ENCODE measurements at places on chromosomes 7 and 10. TPM values are rescaled to one million over a fixed set of nuclear protein-coding genes. Genes with fewer than 3 reads are reported as not detected.

Gene CDHR3
- total RNA-seq: 4.4 TPM

Gene ITIH5
- 0.50 TPM for total RNA-seq

Gene NEUROD6
- total RNA-seq: not detected

Gene PLCE1
- total RNA-seq: 0.74 TPM

GRCh38 chr7:1724118-1724910 is 54.2 kb downstream of the ELFN1 start:
- H3K36me3 ChIP-seq: no peaks in the 10 kb centered on the region
- H3K27ac ChIP-seq: no peak overlapping the region
- no peak for DNase-seq
- H3K4me3 ChIP-seq: no peak overlapping the region
- H3K4me1 ChIP-seq: no peaks in the 10 kb centered on the region

- no peak overlapping the region for H3K4me3 ChIP-seq
- H3K4me1 ChIP-seq: no peaks in the 10 kb centered on the region
- H3K27ac ChIP-seq: no peak overlapping the region
- DNase-seq: no peak
These were observed 73.6 kb upstream of the PDZD8 start for GRCh38 chr10:117448802-117449201.

DNA sequence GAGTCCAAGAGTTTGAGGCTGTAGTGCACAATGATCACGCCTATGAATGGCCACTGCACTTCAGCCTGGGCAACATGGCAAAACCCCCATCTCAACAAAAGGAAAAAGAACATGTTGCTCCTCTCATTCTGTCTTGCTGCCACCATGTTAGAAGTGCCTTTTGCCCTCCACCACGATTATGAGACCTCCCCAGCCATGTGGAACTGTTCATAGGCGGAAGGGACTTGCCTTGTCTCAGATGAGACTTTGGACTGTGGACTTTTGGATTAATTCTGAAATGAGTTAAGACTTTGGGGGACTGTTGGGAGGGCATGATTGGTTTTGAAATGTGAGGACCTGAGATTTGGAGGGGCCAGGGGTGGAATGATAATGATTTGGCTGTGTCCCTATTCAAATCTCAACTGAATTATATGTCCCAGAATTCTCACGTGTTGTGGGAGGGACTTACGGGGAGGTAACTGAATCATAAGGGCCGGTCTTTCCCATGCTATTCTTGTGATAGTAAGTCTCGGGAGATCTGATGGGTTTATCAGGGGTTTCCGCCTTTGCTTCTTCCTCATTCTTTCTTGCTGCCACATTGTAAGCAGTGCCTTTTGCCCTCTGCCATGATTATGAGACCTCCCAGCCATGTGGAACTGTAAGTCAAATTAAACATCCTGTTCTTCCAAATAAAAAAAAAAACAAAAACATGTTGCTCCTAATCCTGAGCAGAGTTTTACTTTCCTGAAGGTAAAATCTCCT is 22.3 kb downstream of the DLG5 start:
- H3K4me3 ChIP-seq: no peak overlapping the region
- no peak overlapping the region for H3K27ac ChIP-seq
- DNase-seq: no peak
- H3K27me3 ChIP-seq: no peaks in the 10 kb centered on the region
- H3K36me3 ChIP-seq: no peaks in the 10 kb centered on the region

- H3K36me3 ChIP-seq: no peaks in the 10 kb centered on the region
- H3K4me3 ChIP-seq: no peak overlapping the region
- H3K4me1 ChIP-seq: no peaks in the 10 kb centered on the region
- H3K27ac ChIP-seq: no peak overlapping the region
- no peak for DNase-seq
These were observed 107.7 kb downstream of the BAMBI start for GRCh38 chr10:28785018-28785417.

DNA sequence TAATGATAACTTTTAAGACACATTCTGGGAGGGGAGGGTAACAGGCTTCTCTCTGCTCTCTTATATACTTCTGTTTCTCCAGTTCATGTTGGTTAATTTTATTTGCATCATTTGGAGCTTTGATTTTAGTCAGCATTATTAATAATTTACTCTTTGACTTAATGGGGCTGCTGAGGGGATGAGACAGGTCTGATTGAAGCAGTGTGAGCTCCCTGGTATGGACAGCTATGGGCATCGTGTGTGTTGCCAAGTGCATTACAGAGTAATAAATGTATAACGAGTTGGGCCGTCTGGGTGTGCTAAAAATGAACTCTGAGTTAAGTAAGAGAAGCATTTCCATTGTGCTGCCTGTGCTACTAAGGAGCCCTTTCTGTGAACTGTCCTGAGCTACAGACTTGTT is 31.7 kb upstream of the IKZF1 start:
- no peaks in the 10 kb centered on the region for H3K4me1 ChIP-seq
- no peak overlapping the region for H3K27ac ChIP-seq
- no peaks in the 10 kb centered on the region for H3K36me3 ChIP-seq
- H3K27me3 ChIP-seq: no peaks in the 10 kb centered on the region

DNA sequence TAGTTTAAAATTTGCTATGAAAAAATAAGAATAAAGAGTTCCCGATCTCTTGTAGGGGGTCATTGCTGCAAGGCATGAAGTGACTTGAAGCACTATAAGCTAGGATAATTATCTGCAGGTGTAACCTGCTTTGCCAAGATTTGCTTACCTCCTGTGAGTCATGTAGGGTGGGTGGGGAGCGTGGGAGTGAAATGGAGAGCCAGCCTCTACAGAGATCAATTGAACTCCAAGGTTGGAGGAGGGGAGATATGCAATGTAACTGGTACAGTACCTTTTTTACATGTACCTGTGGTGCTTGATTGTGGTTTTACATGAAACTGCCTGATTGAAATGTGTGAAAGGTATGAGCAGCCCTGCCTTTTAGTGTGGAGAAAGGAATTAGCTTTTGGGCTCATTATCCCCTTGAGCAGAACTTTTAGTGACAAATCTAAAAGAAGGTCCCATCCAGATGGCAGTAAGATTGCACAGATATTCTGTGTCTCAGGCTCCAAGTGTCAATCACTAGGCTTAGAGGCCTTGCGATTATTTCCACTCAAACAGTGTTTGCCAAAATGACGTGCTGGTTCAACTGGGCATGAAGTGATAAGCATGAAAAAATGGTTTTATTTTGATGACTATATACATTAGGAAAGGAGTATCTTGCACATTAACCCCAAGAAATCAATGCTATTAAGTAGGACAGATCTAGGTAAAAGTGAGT is 138.6 kb upstream of the GRB10 start:
- no peaks in the 10 kb centered on the region for H3K27me3 ChIP-seq
- no peak overlapping the region for H3K27ac ChIP-seq
- no peaks in the 10 kb centered on the region for H3K4me1 ChIP-seq
- no peaks in the 10 kb centered on the region for H3K36me3 ChIP-seq

- H3K4me1 ChIP-seq: no peaks in the 10 kb centered on the region
- peak; percentile 37 for DNase-seq
- H3K36me3 ChIP-seq: no peaks in the 10 kb centered on the region
- H3K4me3 ChIP-seq: no peak overlapping the region
These were observed 108.3 kb downstream of the NKX6-2 start for GRCh38 chr10:132677473-132678227.

- peak within 1 kb of the TSS; percentile 98 for H3K27ac ChIP-seq
- peak within 1 kb of the TSS; percentile 65 for H3K4me3 ChIP-seq
- H3K27me3 ChIP-seq: no peaks in the 10 kb centered on the region
- DNase-seq: peak; percentile 100
- H3K4me1 ChIP-seq: no peaks in the 10 kb centered on the region
These were observed at the start of gene PNPLA8 for GRCh38 chr7:108525985-108526767. Gene PNPLA8, minus strand, starts transcription at chr7:108526135. Its CDS starts 10,644 bp downstream, at chr7:108515491.
